Stimulated activated CD4-positive, alpha-beta T cell treated with anti-CD3 and anti-CD28 coated beads, Interleukin-2, amount 100 ng/mL, for 24 hours (primary cell): ENCODE measurements at places on chromosomes 4 and X.

DNA sequence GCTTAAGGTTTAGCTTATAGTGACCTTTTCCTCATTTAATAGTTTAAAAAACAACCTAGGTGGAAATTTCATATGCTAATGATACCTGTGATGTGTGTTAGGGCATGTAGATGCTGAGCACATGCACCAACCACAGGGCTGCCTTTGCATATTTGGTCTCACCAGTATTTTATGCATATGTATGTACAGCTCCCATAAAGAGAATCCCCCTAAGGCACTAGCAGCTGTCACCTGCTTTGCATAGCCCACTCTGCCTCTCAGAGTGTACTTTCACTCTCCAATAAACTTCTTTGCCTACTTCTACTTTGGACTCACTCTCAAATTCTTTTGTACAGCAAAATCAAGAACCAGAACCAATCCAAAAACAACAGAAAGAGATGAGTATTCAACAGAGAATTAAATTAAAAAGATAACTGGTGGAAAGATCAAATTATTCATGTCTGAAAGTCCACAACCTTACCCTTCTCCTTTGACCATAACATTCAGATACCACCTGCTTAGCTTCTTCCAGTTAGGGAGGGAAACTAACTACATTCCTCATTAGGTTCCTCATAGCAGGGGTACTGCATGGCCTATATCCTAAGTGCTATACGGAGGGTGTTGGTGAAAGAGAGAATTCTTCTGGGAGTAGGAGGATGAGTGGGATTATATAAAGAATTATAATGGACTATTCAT lies 250.5 kb downstream of the STPG2 start:
- DNase-seq: no peak

- DNase-seq: no peak
Measured at GRCh38 chr4:164446516-164446915, 307.4 kb upstream of the SMIM31 start.

GRCh38 chrX:105829011-105829410 lies 6.7 kb downstream of the NRK start:
- DNase-seq: no peak

DNA sequence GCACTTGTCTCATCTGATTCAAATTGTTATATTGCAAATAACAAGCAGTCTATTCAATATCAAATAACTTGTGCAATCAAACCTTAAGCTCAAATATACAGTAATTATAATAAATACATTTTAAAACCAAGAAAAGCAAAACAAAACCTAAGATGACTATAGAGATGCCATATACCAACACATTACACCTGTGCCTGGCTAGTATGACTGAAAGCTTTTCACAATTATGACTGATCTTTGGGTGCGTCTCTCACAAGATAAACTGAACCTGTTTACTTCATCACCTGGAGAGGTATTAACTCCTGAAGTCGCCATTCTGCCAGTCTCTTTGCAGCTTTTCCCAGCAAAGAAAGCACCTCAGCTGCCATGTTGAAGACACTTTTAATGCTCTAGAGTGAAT lies 41.3 kb downstream of the ACSL4 start:
- no peak for DNase-seq

GRCh38 chrX:42978655-42979379 lies 200.9 kb upstream of the PPP1R2C start:
- no peak for DNase-seq

GRCh38 chrX:136210806-136211205 lies 40.4 kb downstream of the MAP7D3 start:
- DNase-seq: no peak

DNA sequence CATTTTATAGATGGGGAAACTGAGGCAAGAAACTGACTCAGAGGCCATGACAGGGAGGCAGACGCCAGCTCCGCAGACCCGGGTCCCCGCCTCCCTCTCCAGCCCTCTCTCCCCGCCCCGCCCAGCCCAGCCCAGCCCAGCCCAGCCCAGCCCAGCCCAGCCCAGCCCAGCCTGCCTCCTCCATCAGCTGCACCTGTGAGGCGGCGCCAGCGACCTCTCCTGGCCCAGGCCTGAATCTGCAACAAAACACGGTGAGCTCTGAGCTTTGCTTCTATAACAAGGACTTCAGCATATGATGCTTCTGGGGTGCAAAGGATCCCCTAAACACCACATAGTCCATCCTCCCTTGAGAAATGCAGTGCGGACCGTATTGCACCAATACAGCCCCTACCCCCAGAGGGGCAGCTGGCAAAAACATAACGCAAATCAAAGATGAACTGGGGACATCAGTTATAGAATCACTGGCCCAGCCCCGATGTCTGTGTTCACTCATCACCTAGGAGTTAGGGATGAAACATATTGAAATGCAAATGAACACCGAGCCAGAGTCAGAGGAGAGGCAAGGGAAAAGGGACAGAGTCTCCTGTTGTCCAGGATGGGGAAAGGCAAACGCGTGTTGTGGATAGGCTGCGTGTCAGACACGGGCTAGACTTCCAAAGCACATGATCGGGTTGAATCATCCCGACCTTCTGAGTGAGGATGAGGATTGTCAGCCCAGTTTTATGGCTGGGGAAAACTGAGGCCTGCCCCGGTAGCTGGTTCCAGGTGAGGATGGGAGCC lies 216.1 kb upstream of the PSAPL1 start:
- no peak for DNase-seq

- DNase-seq: no peak
Measured at GRCh38 chrX:130095249-130096030, 14.9 kb downstream of the ELF4 start.

DNA sequence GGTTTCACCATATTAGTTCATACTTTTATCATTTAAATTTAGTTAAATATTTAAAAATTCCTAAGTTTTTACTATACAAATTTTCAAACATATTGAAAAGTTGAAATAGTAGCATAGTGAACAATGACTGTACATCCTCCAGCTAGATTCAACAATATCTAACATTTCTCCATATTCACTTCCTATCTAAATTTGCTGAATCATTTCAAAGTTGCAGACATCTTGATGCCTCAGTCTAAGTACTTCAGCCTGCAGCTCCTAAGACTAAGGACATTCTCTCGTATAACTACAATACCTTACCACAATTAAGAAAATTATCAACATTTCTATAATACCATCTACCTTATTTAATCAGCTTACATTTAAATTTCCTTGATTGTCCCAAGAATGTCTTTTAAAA lies 132.7 kb downstream of the TMEM164 start:
- no peak for DNase-seq
